Calu3 (cell line): ENCODE measurements at places on chromosomes 7 and 10.

GRCh38 chr7:151688236-151688780 is 168.6 kb upstream of the RHEB start:
- DNase-seq: no peak

DNA sequence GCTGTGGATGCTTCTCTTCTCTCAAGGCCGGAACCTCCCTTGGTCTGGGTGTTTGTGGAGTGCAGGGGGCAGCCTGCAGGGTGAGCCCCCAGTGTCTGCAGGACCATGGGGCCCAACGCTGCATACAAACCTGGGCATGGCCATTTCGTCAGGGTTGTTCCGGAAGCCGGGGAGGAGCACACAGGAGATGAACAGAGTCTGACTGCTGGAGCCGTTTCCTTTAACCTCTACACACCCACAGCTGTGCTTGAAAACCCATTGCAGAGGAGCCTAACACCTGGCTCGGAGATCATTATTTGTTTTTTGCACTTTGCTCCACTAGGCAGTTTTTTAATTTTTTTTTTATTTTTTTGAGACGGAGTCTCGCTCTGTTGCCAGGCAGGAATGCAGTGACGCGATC is 167.6 kb upstream of the INSYN2A start:
- no peak for DNase-seq

GRCh38 chr10:132532179-132532578 is 5.4 kb upstream of the INPP5A start:
- peak; percentile 23 for DNase-seq

DNA sequence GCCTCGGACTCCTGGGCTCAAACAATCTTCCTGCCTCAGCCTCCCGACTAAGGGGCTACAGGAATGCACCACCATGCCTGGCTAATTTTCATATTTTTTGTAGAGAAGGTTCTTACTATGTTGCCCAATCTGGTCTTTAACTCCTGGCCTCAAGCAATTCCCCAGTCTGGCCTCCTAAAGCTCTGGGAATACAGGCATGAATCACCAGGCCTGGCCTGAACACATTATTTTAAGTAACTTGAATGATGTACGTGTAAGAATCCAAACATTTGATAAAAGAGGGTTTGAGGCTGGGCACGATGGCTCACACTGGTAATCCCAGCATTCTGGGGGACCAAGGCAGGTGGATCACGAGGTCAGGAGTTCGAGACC is 13.0 kb upstream of the BAMBI start:
- no peak for DNase-seq

DNA sequence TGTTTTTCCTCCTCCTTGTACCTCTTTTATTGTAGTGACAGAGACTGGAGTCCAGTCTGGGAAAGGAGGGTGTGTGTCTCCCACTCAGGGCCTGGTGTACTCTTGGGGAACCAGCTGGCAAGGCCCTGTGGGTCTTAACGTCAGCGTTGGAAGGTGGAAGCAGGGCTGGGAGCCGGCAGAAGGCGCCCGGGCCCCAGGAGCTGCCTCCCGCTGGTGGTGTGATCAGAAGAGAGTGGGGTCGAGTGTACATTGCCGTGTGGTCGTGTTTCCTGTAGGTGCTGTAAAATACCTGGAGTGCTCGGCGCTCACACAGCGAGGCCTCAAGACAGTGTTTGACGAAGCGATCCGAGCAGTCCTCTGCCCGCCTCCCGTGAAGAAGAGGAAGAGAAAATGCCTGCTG is 45.7 kb downstream of the DAGLB start:
- DNase-seq: no peak

GRCh38 chr7:33038639-33039038 is 23.9 kb downstream of the NT5C3A start:
- no peak for DNase-seq

DNA sequence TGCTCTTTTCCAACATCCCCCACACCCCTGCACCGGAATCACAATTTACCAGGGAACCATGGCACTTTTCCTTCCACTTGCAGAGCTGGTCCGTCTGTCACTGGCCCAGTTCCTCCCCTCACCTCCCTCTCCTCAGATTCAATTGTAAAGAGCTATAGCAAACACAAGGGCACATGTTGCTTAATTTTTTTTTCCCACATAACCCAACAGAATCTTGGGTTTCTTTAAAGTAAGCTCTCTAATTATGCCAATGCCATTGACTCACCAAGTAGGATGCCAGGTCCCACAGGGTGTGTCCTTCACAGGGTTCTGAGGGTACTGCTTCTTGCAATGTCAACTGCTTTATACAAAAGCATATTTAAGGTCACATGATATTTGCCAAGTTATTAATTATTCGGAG is 262.2 kb downstream of the AUTS2 start:
- DNase-seq: no peak

DNA sequence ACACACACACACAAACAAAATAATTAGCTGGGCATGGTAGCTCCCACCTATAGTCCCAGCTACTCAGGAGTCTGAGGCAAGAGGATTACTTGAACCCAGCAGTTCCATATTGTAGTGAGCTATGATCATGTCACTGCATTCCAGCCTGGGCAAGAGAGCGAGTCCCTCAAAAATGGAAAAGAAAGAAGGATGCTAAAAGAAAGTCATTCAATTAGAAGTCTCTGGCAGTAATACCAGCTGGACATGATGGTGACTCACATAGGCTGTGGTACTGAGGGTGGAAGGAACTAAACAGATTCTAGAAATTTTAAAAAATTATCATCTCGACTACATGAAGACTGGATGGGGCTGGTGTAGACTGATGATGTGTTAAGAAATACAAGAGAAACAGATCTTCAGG is 385.3 kb downstream of the ETV1 start:
- DNase-seq: no peak

DNA sequence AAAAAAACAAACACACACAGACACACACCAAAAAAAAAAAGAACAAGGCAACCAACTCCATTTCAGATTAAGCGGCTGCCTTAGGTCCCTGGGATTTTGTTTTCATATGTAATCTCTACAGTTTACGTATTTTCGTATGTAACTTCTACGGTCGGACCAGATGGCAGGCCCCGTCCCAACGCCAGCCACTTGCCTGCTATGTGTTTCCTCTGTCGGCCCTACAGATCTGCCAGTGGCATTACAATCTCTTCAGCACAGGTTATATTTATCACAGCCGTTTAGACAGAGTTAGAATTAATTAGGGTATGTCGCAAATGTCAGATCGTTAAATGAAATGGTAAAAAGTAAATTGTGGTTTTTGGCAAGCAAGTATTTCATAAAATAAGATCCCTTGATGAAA is 99.3 kb downstream of the DNAJB6 start:
- no peak for DNase-seq

DNA sequence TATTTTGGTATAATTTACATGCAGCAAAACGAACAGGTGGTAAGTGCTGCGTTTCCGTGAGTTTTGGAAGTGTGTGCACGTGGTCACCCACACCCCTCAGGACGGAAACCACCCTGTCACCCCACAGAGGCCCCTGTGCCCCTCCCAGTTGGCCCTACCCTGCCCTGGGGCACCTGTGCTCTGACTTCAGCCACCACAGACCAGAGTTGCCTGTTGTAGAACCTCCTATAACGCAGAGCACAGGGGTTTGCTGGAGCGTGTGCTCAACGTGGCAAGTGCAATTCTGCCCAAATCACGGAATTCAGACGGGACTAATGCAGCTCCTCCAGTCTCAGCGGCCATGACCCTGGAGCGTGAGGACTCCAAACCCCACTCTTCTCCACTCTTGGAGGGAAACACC is 9.6 kb upstream of the CFAP46 start:
- DNase-seq: no peak

DNA sequence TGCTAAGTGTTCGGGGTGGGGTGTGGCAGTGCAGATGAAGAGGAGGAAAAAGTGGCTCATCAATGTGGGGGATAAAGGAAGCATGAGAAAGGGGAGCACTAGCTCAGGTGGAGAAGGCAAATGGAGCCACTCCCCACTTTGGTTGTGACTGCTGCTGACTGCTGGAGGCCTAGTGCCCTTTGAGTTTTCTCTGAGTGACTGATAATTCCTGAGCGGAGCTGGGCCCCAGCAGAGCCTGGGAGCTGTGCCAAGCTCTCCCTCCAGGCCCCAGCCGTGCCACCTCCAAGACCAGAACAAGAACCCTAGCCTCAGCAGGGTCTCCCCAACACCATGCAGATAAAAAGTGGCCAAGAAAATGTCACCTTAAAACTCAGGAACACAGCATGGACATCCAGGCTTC is 9.7 kb upstream of the RASSF4 start:
- no peak for DNase-seq

GRCh38 chr7:99473315-99473596 is 566 bp downstream of the ZNF789 start:
- no peak for DNase-seq

DNA sequence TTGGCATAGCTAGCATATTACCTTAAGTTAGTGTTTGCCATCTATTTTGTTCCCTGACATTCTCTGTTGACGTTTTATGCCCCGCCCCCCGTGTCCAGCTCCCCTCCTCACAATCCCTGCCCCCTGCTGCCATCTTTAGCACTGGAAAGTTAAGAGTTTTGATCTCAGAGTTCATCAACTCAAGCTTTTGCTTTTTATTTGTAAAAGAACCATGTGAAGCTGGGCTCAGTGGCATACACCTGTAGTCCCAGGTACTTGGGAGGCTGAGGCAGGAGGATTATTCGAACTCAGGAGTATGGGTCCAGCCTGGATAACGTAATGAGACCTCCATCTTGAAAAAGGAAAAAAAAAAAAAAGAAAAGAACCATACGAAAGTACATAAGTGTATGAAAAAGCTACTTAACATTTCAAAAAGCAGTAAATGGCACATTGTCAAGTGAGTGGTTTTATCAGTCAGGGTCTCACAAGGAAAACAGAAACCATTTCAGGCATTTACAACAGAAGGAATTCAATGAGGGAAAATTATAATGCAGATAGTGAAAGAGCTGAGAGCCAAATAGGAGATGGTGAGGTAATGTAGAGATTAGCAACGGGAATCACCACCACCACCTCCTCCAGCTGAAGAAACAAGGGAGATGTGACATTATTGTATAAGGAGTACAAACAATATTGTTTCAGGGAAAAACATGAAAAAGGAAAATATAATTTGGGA is 64.9 kb downstream of the MCU start:
- no peak for DNase-seq

GRCh38 chr10:101146392-101147251 is 15.5 kb downstream of the TLX1 start:
- DNase-seq: no peak

- no peak for DNase-seq
These were observed 8.3 kb upstream of the MMP21 start for GRCh38 chr10:125783957-125784356.

DNA sequence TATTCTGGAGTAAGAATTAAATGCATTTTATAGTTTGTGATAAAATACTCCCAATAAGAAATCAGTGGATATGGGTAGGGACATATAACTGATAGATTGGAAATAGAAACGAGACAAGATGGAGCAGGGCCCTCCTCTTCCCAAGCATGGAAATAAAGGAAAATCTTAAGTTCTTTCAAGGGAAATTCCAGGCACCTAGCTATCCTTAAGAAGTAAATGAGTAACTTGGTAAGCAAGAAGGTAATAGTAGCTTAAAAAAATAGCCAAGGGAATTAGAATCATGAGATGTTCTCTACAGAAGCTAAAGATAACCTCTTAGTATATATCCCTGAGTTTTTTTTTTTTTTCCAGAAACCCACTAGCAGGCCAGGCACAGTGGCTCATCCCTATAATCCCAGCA is 105.5 kb upstream of the FAM3C start:
- DNase-seq: no peak

DNA sequence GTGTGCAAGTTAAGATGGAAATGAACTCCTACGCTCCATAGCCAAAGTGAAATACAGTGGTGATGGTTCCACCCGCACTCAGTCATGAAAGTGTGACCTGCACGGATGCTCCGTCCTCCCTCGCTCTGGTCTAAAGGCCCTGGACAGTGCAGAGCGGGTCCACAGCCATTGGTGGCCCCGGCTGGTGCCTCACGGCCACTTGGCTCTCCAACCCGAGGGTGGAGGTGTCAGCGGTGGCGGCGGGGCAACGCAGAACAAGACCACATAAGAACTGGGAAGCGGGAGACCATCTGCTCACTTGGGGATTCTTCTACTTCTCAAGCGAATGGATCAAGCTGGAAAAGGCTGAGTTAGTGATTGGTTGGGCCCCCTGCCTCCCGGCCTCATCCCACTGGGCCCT is 60.7 kb downstream of the NKX6-2 start:
- no peak for DNase-seq

GRCh38 chr10:96829029-96829773 is 2.9 kb upstream of the LCOR start:
- DNase-seq: no peak

GRCh38 chr7:28573059-28573553 is 160.8 kb downstream of the CREB5 start:
- peak; percentile 83 for DNase-seq

GRCh38 chr7:74275401-74275881 is 13.8 kb upstream of the CLIP2 start:
- DNase-seq: no peak

DNA sequence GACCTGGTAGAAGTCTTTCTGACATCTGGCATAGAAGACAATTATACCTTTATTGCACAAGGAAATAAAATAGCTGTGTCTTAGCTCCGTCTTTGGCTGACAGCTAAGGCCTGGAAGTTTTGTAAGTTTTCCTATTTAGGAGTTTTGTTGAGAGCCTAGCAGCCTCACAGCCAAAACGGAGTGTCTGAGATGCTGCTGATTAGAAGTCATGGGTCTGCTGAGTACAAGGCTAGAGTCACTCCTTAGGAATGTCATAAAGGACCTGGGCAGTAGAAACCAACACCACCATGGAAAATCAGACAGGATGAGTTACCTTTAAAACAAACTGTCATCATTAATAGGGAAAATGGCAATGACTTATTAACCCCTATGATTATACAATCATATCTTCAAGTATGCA is 442.5 kb downstream of the KCNMA1 start:
- no peak for DNase-seq

DNA sequence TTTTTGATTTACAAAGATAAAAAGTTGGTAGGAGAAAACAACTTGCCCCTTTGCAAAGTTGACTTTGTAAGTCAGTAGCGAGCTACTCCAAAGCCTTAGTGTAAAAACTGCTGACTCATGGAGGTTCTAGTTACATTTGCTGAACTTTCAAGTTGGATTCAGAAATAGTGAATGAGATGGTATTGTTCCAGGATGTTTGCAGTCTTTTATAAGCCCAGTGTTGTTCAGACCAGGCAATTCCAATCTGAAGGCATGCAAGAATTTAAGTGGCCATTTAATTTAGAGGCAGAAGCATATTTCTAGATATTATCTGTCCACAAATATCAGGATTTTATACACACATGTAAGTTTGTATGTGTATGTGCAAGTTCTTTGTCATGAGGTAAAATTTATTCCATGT is 21.6 kb downstream of the TES start:
- no peak for DNase-seq

- peak; percentile 87 for DNase-seq
These were observed 20.2 kb upstream of the BAIAP2L1 start for GRCh38 chr7:98420966-98421612.

GRCh38 chr7:133540096-133540860 is 287.4 kb downstream of the EXOC4 start:
- DNase-seq: no peak
